Activated T-helper 1 cell treated with anti-CD3 and anti-CD28 coated beads, Interleukin-2, amount 50 U/mL, for 16 hours (primary cell): ENCODE measurements at places on chromosomes 7 and 10.

DNA sequence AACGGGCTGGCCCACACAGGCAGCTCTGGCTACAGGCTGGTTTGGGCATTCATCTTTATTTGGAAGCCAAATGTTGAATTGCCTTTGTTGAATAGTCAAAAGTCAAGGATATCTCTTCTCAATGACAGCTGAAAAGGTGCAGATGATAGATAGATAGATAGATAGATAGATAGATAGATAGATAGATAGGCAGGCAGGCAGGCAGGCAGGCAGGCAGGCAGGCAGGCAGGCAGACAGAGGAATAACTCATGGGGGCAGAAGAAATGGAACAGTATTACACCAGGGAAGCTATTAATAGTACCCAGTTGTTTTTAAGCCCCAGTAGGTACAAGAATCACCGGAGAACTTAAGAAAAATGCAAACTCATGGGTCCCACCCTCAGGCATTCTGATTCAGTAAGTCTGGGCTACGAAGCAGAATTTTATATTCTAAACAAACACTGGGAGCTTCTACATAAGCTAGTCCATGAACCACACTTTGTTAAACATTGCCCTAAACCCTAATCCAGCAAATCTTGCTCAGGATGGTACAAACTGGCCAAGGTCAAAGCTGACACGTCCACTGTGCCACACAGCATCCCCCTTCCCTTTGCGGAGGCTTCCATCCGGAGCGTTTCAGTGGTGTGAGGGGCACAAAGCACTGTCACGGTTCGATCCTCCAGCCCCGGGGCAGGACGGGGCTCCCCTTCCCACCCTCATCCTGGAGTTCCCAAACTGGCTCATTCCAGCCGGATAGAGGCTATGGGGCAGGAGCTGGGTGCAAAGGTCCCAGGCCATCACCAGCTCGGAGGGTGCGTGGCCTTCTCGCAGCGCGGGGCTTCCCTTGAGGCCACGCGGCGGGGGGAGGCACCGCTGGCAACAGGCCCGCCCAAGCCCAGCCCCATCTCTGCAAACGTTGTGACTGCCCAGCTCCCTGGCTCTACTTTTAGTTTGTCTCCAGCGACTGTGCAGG is 6.7 kb downstream of the PRKAG2 start:
- no peak for DNase-seq

DNA sequence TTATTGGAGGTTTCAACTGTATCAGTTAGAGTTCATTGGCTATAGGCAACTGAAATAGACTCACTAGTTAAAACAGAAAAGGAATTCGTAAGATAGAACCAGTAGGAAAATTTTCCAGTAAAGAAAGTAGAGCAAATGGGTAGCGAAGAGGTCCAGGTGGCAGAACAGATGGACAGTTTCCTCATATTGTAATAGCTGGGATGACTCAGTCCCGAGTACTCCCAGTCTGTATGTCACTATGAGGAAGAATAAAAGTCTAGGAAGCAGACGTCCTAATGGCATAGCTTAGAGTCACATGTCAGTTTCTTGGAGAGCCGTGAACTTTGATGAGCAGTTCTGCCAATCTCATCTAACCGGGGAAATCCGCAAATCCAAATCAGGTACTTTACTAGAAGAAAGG is 95.3 kb downstream of the RNF32 start:
- no peak for DNase-seq

DNA sequence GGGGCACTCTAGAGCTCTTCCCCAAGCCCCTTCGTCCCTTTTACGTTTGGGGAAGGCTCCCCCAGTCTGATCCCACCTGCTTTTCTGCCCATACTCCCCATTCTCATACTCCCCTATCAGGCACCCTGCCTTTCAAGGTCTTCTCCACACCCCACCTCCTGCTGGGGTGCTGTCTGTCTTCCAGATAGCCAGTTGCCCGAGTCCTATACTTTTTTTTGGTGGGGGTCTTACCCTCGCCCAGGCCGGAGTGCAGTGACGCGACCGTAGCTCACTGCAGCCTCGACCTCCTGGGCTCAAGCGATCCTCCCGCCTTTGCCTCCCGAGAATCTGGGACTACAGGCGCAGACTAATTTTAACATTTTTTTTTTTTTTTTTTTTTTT is 775 bp upstream of the ABHD11 start:
- DNase-seq = no peak

GRCh38 chr10:115884331-115884730 is 388.7 kb downstream of the GFRA1 start:
- no peak for DNase-seq

DNA sequence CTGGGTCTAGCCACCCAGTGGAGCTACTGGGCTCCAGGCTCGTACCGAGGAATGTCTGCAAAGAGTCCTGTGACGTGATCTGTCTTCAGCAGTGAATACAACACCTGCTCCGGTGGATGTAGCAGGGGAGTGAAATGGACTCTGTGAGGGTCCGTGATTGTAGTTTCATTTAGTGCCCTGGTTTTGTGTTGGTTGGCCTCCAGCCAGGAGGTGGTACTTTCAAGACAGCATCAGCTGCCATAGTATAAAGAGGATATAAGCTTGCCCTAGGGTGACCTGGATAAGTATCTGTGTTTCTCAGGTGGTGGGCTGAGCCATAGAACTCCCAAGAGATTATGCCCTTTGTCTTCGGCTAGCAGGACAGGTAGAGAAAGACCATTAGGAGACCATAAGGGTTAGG is 24.6 kb upstream of the WNT2 start:
- DNase-seq = no peak

GRCh38 chr10:93416824-93417223 is 65.3 kb downstream of the MYOF start:
- no peak for DNase-seq

GRCh38 chr10:42954766-42955492 is 121.9 kb upstream of the RET start:
- DNase-seq = no peak

- no peak for DNase-seq
Measured at GRCh38 chr7:156496865-156497264, 143.7 kb upstream of the RNF32 start.
